ENCODE measurements at places on chromosomes 3 and 15.
A peak's percentile ranks its signal among the peaks of the same experiment; 100 is the strongest.

GRCh38 chr15:90030376-90030775 lies 29.3 kb downstream of the ZNF710 start:
- DNase-seq, result no peak

GRCh38 chr3:16721494-16721893 lies 116.3 kb upstream of the DAZL start:
- no peak for DNase-seq

GRCh38 chr3:34174740-34175139 lies 376.3 kb downstream of the PDCD6IP start:
- DNase-seq, result no peak

GRCh38 chr3:98887684-98888083 lies 13.8 kb downstream of the DCBLD2 start:
- no peak for DNase-seq

- DNase-seq, result peak; percentile 32
Observed at GRCh38 chr3:189270248-189270832, 98.6 kb downstream of the TPRG1 start.
